ENCODE measurements at places on chromosomes 6 and 20.

- no peak for DNase-seq
These were observed 179.8 kb downstream of the SOD2 start for GRCh38 chr6:159513074-159513720.

- no peak for DNase-seq
These were observed 148.4 kb downstream of the PDE10A start for GRCh38 chr6:165514621-165515020.

GRCh38 chr6:124800222-124800621, 162.0 kb upstream of the RNF217 start:
- no peak for DNase-seq

- no peak for DNase-seq
These were observed 170.1 kb downstream of the CD83 start for GRCh38 chr6:14287707-14288106.

DNA sequence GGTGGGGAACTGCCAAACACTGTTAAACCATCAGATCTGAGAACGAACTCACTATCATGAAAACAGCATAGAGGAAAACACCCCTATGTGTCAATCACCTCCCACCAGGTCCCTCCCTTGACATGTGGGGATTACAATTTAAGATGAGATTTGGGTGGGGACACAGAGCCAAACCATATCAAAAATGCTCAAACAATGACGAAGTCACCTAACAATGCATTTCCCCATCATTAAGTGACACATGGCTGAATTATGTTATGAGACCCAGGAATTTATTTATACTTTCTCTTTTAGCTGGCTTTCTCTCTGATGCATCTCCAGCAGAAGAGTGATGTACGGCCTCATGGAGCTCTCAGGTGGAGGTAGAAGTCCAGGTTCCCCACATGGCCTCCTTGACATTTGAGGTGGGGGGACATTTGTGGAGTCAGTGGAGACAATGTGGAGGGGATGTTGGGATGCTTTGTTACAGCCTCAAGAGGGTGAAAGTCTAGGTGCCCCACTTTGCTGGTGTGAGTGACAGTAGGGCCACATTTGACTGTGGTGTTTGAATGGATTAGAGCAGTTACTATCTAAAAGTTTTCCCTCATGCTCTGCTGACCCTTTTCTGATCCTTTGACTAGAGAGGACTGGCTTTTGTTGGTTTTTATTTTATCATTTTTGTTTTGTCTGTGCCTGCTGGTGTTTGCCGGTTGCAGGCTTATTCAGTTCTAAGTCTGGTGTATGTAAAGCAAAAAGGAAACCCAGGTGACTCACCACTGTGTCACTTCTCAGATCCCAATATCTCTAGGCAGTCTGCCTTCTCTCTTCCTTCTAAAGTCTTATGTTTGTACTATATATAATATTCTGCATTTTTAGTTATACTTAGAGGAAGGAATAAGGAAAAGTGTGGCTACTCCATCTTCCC, 18.5 kb upstream of the DCBLD1 start:
- DNase-seq: no peak

GRCh38 chr6:161214722-161215121, 59.1 kb downstream of the AGPAT4 start:
- DNase-seq: no peak

DNA sequence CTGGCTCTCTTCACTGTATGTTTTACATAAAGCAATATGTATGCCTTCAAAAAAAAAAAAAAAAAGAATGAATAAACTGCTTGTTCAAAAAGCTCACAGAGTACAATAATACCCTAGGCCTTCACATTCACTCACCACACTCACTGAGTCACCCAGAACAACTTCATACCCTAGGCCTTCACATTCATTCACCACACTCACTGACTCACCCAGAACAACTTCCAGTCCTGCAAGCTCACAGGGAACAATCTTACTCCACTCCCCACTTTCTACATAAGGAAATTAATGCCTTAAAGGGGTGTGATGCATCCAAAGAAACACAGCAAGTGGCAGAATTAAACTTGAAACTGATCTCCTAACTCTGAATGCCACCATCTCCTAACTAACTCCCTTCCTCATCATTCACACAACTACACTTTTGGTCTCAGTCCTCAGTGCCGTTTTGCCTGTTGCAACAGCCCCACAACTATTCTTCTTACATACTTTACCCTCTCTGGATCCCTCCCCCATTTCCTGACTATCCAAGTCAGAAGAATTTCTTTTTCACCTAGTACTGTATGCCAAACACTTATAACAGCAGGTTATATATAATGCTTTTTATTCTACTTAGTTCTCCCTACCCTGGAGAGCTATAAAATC, 34.2 kb downstream of the NHSL1 start:
- DNase-seq: no peak

DNA sequence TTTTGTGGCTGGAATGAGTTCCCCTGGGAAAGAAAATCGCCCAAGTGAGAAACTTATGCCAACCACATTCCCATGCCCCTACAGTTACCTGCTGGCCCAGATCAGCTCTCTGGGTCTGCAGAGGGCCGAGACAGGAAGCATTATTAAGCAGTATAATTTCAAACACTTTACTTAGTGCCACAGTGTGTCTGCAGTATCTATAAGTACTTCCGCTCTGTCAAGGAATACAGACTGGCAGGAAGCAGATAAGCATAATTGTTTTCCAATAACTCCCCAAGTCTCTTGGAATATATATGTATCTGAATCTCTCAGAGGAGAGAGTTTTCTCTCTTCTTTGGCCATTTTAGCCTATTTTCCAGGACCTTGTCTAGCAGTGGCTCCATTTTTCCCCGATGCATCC, 24.9 kb downstream of the SAYSD1 start:
- no peak for DNase-seq

DNA sequence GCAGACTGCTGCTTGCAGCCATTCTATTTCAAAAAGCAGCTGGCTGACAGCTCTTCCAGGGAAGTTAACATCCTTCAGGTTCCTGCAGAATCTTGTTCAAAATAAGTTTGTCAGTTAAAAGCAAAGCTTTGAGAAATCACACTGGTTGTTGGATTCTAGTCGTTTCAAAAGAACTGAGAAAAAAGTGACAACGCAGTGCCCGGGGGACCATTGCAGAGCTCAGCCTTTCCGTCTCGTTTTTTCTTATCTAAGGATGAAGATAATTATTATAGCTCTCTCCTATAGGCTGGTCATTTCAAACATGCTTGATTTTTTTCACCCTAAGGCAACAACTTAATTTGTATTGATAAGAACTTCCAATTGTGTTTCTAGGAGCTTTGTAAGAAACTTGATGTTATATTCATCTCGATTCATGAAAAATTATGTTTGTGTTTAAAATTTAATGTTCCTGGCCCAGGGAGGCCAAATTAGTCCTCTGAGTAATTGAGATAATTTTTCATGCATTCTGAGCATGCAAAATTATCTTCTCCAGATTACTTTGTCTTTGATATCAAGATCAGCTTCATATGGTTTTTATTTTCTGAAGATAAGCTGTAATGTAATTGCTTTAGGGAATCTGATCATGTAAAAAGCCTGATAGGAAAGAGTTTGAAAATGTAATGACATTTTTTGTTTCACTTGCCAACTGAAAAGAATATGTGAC, 58.4 kb downstream of the SNAP25 start:
- no peak for DNase-seq

DNA sequence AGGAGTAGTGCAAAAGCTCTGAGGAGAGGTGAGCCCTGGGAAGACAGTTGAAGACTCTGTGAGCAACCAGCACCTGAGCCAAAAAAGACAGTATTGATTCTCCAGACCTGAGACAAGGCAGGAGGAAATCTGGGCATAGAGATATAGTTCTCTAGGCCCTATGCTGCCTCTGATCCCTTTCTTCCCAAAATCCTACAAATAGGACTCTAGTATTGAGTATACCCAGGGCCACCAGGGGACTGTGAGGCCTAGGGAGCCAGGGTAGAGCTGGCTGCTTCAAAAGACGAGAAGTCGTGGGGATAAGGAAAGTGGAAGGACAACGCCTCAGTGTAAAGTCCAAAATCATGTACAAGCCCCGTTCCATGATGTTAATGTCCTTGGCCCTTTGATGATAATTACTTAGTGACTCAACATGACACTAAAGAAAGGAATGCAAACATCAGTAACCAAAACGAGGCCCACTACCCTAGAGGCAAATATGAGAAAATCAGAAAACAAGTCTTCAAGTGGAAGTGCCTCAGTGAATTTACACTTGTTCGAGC, 197.3 kb upstream of the PROKR2 start:
- no peak for DNase-seq

DNA sequence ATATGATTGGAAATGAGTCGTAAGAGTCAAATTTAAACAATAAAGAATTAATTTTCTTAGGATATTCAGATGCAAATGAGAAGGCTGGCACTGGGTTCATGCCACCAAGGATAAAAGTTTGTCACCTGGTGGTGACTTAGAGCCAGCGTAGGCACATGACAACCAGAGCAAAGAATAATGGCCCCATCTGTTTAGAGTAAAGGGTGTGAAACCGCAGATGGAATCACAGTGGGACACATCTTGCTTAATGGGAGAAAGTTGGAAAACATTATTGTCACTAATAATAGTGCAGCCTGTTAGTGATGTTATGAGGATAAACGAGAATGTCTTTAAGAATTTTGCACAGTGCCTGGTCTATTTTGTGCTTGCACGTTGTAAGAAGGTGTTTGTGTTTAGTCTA, 727.8 kb downstream of the QKI start:
- no peak for DNase-seq

DNA sequence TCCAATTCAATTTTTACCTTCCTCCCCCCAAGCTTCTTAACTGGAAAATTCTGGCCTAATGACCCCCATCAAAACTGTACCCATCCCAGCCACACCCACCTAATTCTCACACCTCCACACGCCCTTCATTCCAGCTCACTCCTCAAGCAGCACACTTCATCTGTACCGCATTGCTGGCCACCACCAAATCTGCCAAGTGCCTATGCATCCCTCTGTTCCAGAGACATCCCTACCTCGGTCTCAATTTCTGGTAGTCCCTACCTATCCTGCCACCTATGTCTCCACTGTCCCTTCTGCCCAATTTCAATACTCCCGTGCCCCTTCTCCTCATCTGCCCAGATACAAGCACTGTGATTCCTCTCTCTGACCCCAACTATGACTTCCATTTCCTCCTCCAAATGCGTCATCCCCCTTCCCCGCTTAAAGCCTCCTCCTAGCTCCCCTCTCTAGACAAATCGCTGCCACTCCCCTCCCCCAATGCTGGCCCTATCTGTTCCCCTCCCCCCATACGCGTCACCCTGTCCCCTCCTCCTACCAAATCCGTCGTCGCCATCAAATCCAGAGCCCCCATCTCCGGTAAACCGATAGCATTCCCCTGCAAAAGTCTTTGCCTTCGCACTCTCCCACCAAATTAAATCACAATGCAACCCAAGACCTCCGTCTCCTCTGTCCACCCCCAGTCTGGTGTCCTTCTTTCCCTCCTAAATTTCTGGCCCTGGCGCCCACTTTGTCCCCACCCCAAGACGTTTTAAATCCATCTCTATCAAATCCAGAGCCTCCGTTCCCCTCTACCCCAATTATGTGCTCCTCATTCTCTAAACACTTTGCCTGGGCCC, 1.2 kb downstream of the MTCH1 start:
- no peak for DNase-seq

- no peak for DNase-seq
These were observed 364.7 kb downstream of the SYNE1 start for GRCh38 chr6:152272486-152272885.

- no peak for DNase-seq
These were observed 96.2 kb downstream of the SESN1 start for GRCh38 chr6:108998485-108998884.

DNA sequence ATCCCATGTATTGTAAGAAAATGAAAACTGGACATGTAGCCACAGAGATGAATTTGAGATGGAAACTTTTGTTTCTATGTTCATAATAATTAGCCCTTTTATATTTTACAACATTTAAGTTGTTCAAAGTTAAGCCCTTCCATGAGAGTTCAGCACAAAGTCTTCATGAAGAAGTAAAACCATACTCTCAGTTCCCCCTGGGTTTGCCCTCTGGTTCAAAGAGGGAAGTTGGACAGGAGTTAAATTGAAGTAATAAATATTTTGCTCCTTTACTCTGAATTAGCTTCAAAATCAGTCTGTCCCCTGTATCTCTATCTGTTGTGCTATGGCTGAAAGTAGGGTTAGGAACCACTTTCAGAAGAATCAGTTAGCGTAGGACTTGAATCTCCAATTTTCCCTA, 31.1 kb downstream of the PHACTR2 start:
- no peak for DNase-seq

DNA sequence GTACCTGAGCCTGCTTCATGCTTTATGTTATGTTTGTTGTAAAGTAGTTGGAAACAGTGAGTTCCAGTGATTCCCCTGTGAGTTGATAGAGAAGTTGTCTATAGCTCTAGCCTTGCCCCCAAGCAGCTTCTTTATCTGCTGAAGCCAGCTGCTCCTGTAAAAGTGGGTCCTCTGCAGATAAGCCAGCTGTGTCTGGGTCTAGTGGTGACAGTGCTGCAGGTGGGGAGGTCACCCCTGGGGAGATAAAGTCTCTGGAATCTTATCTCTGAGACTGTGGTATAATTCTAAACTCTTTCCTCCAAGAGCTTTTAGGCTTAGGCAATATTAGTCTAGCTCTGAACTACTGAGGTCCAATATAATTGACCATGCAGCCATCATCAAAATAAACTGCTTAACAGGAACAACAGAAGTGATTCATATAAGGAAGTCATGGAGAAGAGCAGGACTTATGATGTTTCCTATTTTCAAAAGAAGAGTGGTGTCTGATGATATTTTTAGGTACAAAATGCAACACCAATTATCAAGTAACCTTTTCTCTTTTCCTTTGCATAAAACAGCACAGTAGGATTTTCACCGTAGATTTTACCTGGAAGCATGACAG, 44.2 kb upstream of the TMEM217 start:
- DNase-seq: no peak

DNA sequence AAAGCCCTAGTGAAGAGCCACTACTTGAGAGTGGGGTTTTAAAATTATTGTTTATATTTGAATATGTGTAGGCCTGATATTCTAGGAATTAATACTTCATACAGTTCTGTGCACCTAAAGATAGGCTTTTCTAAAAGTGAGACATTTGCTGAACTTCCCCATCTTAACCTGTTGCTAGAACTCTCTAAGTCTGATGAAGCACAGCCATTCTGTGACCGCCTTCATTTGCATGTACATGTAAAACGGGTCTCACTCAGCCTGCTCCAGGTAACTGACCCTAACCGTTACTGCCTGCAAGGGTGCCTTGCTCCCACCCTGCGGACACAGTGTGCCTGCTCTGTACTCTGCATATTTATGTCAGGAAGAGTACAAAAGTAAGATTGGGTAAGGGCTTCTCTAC, 44.3 kb upstream of the IRF4 start:
- no peak for DNase-seq

DNA sequence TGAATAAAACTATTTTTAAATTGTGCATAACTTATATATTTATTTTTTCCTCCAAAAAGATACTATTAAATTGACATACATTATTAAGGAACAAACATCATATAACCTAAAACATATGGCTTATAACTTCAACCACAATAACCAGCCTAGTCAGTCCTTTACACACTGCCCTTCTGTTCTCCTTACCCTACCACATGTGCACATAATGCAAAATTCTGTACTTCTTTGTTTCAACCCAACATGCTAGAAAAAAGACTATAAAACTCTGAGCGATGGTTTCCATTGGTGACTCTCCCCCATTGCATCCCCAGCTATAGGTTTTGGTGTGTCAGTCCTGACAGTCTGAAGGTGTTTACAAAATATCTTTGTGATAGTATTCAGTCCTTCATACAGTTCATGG, 14.8 kb upstream of the TTK start:
- DNase-seq: no peak

- DNase-seq: no peak
These were observed 11.4 kb downstream of the SYNGAP1 start for GRCh38 chr6:33430991-33431879.

GRCh38 chr20:620246-620645, 10.1 kb upstream of the TCF15 start:
- DNase-seq: no peak

Measured in DMS 273 treated with DMSO at 0.1 percent for 48 hours (cell line).